ENCODE measurements at places on chromosomes 16 and 17.

DNA sequence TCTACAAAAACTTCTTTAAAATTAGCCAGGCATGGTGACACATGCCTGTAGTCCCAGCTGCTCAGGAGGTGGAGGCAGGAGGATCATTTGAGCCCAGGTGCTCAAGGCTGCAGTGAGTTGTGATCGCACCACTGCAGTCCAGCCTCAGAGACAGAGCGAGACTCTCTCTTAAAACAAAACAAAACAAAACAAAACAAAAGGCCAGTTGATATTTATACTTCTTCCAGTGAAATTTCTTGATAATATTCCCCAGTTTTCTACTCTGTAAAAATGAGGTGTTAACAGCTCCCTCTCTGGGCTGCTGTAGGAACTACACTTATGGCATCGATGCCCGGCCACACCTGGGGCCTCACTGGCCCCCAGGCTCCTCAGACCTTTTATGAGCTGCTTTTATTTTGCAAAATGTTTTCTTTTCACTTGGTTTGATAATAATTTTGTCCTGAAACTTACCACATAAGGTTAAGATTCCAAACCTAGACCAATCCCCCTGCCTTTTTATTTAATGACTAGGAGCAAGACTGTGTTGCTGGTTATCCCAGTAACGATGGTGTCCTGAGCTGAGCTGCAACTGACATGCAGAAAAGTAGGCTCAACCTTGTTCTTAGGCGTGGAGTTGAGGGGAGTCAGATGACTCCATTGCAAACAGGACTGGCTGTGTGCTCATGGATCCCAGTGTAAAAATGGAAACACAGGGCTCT is 17.6 kb downstream of the MAPK8IP3 start:
- DNase-seq, result no peak

GRCh38 chr17:82065193-82065637 is 389 bp downstream of the DUS1L start:
- no peak for DNase-seq

DNA sequence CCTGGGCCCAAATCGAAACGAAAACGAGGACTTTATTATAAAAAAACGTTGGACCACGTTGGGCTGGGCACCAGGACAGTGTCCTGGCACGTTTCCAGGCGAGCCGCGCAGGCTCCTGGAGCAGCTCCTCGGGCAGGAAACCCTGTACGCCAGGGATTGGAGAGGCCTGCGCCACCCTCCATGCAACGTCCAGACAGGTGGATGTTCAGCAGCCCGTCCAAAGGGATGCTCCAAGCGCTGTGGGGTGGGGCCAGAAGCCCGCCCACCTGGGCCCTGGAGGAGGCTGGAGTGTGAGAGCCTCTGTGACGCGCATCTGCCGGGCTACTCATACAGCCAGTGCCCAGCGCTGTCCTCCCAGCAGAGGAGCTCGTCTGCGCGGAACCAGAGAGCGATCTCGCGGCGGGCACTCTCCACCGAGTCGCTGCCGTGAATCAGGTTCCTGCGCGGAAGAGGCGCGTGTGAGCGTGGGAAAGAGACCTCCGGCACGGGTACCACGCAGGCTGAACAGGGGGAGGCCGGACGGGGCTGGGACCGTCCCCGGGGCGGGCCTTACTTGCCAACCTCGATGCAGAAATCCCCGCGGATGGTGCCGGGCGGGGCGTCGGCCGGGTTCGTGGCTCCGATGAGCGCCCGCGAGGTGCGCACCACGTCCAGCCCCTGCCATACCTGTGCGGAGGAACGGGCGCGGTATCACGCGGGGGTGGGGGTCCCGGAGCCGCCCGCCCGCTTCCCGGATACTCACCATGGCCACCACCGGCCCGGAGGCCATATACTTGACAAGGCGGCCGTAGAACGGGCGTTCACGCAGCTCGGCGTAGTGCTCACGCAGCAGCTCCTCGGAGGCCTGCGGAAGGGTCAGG is 785 bp downstream of the NME3 start:
- peak; percentile 38 for DNase-seq

DNA sequence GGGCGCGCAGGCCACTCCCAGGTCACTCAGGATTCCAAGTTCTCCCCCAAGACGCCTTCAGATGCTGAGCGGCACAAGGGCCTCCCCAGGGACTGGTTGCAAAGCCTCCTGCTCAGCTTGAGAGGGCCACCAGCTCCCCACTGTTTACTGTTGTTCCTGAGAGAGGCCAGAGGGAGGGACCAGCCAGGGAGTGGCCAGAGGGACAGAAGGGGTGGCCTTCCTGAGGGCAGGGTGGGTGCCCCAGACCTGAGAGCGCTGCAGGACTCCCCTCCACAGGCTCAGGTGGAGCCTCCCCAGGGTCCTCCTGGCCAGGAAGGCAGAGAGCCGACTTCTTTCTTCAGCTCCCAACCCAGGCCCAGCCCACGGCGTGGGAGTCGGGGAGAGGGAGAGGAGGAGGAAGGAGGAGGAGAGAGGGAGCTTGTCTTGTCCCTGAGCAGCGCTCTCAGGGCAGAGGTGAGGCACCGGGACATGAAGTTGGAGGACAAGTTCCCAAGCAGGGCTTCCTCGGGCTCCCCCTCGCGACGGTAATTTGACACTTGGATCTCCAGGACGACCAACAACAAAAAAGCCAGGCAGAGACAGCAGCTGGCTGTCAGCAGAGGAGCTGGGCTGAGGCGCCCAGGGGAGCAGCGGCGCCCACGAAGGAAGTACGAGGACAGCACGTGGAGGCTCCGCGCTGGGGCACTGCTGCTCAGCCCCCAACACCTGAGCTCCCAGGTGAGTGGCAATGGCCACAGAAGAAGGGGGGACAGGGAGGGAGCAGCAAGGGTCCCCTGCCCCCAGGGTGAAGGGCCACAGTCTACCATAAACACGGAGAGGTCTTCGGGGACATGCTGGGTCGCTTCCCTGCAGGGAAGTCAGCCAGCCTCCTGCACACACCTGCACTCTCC is 497 bp downstream of the SMIM5 start:
- DNase-seq, result peak; percentile 70

GRCh38 chr16:24853830-24854229 is 8.1 kb downstream of the SLC5A11 start:
- no peak for DNase-seq

DNA sequence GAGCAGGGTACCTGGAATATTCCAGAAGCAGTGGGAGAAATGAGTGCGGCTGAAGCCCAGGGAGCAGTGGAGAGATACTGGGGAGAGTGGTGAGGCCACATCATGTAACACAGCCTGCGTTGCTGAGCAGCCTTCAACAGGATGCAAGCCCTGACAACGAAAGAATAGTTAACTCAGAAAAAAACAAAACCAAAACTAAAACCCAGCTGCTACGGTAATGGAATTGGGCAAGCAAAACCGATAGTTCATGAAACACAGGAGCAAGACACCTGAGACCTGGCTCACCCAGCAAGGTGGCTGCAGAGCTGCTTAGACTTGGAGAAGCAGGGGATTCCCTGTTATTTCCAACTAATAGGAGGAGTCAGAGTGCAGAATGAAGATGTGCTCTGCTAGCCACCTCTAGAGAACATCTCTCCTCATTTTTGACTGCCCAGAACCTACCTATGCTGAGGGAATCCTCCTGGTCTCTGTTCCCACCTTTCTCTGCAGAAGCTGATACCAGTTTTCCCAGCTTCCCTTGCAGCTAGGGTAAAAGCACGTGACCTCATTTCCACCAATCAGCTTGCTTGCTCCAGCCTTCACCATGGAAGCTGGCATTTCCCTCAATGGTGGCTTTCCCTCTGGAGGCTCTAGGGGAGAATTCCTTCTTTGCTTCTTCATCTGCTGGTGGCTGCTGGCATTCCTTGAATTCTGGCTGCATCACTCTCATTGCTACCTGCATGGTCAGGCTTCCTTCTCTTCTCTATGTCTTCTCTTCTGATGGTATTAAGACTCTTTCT is 59.4 kb upstream of the XYLT1 start:
- no peak for DNase-seq

GRCh38 chr16:12826559-12826958 is 22.9 kb upstream of the CPPED1 start:
- DNase-seq, result no peak

DNA sequence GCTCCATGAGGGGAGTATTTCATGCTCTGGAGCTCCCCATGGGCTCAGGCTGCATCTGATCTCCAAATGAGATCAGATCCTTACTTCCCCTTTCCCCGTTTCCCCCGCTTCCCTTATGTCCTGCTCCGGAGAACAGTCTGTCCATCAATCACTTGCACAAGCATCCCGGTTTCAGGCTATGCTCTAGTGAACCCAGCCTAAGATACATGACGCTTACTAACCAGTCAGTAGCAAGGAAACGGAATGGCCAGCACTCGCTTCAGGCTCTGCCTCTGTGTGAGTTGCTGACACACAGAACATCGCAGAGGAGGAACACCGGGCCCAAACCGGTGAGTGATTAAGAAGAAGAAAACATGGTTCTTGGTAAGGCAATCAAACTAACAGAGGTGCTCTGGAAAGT is 9.4 kb upstream of the ATP5MC1 start:
- no peak for DNase-seq

GRCh38 chr17:75823257-75824041 is 20.8 kb downstream of the UNC13D start:
- DNase-seq, result no peak

DNA sequence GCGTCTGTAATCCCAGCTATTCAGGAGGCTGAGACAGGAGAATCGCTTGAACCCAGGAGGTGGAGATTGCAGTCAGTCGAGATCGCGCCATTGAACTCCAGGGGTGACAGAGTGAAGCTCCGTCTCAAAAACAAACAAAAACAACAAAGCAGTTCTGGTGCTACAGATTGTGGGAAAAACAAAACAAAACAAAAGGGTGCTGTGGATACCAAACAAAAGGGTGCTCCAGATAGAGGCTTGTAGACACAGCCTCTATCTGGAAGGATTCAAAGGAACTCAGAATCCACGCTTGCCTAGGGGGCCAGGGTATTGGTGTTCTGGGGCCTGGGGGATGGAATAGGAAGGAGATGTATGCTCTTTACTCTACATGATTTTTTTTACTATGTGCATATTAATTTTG is 2.5 kb downstream of the MYLK3 start:
- DNase-seq, result no peak
